ENCODE measurements at places on chromosomes 1 and 21.

DNA sequence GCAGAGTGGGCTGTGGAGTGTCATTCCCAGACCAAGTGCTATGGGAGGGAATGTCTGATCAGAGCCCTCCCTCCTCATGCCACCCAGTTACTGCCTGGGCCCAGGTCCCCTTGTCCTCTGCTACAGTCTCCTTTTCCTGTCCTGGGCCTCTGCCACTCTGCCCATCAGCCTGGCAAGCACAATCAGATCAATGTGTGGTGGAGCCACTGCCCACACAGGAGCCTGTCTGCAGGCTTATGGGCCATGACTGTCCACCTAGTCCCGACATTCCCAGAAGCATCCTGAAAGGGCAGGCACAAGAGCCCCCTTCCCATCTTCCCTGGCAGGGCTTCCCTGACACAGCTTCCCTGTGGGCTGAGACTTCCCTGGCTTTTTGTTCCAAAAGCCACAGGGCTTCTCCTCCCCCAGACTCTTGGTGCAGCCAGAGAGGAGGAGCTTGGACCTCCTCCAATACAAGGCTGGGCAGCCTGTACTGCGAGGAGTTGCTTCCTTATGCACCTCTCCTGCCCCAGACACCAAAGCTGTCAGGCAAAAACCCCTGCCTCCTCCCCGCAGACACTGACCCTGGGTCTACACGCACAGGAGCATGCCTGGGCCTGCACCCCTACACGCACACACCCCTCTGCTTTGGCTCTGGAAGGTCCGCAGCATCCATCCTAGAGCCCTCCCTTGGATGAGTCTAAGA is 29.2 kb upstream of the CNTN2 start:
- DNase-seq, result peak; percentile 10

GRCh38 chr1:21262293-21263051 is 27.8 kb downstream of the ECE1 start:
- DNase-seq, result peak; percentile 78

GRCh38 chr1:214506972-214507431 is 44.4 kb downstream of the PTPN14 start:
- no peak for DNase-seq

GRCh38 chr1:227828786-227829185 is 13.3 kb downstream of the PRSS38 start:
- no peak for DNase-seq

DNA sequence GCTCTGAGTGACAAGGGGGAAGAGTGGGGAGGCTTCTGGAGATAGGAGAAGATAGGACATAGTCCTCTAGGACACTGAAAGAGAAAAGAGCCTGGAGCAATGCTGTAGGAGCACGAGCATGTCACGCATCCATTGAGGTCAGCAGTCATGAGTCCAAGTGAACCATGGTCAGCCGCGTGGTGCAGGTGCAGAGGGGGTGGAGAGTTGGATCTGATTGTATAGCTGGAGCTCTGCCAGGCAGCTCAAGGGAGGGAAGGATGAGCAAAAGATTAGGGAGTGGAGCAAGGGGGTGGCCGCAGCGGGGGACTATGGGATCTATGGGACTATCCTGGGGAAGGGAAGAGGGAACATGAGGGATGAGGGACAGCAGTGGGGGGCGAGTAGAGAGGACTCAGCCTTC is 14.0 kb downstream of the PADI1 start:
- no peak for DNase-seq

- DNase-seq, result no peak
Measured at GRCh38 chr1:41278076-41278475, 36.0 kb upstream of the SCMH1 start.

- DNase-seq, result no peak
Measured at GRCh38 chr21:42080788-42081083, 9.6 kb downstream of the UMODL1 start.

- peak; percentile 8 for DNase-seq
Measured at GRCh38 chr1:65630855-65631254, 161.8 kb upstream of the PDE4B start.

GRCh38 chr21:15247613-15248012 is 182.8 kb upstream of the NRIP1 start:
- DNase-seq, result no peak

DNA sequence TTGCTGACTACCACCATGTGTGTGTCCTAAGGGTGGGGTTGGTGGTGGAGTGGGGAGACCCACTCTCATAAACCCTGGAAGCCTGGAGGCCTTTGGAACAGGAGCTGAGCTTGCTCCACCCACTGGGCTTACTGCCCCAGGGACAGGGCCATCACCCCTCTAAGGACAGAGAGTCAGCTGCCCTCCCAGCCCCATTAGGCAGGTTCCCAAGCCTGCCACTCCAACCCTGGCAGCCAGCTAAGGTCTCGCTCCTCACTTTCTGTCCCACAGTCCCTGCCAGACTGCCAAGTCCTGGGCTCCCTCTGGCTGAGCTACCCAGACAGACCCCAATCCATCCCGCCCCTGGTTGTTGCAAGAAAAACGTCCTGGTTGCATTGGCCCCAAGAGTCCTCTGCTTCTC is 3.8 kb downstream of the NT5C1A start:
- DNase-seq, result no peak

DNA sequence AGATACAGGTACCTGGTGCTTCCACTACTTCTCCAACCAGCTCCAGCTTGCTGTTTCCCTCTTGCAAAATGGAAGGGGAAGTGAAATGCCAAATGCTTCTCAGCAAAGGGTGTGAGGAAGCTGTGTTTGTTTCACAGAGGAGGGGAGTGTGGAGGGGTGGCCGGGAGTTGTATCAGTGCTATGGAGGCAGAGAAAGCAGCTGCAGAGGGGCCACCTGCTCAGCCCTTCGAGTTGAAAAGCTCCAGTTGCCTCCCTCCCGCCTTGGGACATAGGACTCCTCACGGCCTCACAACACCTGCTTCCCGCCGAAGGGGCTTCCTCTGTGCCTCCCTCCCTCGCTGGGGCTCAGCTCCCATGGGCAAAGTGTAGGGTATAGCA is 12.1 kb upstream of the LINGO4 start:
- DNase-seq, result no peak

DNA sequence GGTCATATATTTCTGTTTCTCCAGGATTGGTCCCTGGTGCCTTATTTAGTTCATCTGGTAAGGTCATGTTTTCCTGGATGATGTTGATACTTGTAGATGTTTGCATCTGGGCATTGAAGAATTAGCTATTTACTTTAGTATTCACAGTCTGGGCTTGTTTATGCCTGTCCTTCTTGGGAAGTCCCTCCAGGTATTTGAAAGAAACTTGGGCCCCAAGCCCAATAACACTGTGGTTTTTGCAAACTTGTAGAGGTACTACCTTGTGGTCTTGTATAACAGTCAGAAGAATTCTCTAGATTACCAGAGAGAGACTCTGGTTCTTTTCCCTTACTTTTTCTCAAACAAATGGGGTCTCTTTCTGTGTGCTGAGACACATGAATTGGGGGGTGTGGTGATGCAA is 251.4 kb upstream of the B3GALT2 start:
- no peak for DNase-seq

- DNase-seq, result no peak
Measured at GRCh38 chr1:164950541-164950986, 391.6 kb downstream of the PBX1 start.

GRCh38 chr1:113941245-113941559 is 12.1 kb downstream of the HIPK1 start:
- DNase-seq, result no peak

GRCh38 chr1:242162140-242162539 is 163.2 kb upstream of the MAP1LC3C start:
- DNase-seq, result no peak

GRCh38 chr1:24248859-24249258 is 61.8 kb upstream of the IFNLR1 start:
- DNase-seq, result no peak

DNA sequence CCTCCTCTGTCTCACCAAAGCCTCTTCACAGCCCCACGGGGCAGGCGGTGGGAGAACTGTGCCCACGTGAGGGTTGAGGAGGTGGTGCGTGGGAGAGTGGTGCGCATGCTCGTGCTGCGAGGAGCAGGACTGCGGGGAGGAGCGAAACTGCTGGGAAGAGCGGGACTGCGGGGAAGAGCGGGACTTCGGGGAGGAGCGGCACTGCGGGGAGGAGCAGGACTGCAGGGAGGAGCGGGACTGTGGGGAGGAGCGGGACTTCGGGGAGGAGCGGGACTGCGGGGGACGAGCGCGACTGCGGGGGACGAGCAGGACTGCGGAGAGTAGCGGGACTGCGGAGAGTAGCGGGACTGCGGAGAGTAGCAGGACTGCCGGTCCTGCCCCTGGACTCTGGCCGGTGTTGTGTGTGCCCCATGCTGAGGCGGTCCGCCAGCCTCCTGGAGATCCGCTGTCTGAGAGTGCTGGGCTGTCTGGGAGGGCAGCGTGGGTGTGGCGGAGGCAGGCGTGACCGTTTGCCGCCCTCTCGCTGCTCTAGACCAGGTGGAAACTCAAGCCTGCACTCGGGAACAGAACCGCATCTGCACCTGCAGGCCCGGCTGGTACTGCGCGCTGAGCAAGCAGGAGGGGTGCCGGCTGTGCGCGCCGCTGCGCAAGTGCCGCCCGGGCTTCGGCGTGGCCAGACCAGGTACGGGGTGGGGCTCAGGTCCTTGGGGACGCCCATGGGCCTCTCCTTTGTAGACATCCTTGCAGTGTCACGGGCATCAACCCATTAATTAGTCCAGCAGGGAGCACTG is 24.6 kb downstream of the TNFRSF1B start:
- DNase-seq, result no peak

GRCh38 chr1:172293429-172293828 is 127.1 kb upstream of the C1orf105 start:
- no peak for DNase-seq

- no peak for DNase-seq
Measured at GRCh38 chr1:151492120-151492519, 19.1 kb upstream of the CGN start.

GRCh38 chr1:109199710-109200109 is 14.0 kb upstream of the SARS1 start:
- DNase-seq, result no peak

DNA sequence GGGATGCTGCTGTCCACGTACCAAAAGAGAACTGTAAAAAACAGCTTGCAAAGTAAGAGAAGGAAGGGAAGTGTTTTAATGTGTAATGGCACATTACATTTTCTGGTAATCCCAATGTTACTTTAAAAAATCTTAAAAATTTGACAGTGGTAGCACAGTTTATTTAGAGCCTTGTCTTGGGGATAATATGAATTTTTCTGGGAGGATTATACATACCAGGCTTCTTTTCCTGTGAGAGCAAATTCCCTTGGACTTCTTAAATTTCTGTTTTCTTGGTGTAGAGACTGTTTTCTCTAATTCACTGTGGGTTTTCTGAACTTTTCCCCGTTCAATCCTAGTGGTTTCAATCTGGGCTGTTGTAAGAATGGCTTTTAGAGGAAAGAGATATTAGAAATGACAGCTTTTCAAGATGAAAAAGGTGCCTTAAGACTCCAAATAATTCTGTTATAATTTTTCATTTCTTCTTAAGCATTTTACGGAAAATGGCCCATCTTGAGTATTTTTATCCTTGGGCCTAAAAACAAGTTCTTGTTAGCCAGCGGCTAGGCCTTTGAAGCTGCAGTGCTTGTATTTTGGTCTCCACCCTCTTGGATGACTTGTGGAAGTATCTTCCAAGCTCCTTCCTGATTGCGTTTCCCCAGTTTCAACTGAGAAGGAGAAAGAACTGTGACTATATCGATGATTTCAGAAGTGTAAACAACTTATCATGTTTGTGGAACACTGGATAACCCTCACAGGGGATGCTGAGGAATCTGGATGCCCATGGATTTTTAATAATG is 70.0 kb downstream of the LEPR start:
- DNase-seq, result no peak

DNA sequence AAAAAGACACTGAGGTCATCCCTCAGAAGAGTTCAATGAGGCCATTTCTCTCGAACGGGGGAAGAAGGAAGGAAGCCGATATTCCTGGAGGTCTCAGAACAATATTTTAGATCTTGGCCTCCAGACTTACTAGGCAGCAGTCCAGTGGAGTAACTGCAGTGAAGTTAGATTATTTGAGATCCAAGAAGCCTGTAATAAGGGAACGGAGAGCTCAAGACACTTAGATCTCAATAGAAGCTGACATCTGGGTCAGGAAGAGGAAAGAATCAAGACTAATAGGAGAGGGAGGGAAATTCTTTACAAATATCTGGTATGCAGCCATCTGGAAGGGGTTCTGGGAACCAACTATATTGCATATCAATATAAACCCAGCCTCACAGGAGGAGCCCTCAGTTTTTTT is 13.6 kb upstream of the ENAH start:
- no peak for DNase-seq

DNA sequence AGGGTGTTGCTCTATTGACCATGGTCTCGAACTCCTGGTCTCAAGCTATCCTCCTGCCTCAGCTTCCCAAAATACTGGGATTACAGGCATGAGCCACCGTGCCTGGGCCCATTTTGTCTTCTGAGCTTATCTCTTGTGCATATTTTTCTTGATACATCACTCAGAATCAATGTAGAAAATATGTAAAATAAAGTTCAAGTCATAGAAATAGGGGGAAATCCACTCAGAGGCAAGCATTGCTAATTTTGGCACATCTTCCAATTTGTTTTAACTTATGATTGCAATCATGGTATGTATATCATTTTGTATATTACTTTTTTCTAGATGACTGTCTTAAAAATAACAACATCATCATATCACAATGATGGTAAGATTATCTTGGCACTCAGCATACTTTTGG is 21.6 kb downstream of the RIT1 start:
- DNase-seq, result no peak

DNA sequence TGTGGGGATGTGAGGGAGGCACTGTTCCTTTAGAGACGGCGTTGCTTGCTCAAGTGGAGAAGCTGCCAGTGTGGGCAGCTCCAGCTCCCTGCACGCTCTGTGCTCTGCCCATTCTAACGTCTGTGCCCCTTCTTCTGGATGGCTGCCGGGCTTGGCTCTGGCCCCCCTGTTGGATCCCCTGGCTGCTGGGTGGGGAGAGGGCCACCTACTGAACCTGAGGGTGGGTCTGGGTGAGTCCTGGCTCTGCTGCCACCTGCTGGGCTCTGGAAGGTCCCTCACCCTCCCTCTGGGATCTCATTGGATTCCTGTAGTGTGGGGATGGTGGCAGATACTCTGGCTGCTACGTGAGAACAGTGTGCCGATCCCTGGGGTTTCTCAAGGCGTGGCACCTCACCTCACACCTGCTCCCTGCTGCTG is 5.0 kb downstream of the PFKL start:
- DNase-seq, result no peak

GRCh38 chr1:240967070-240967724 is 355.2 kb upstream of the GREM2 start:
- DNase-seq, result no peak

GRCh38 chr1:12167493-12168429 is 970 bp downstream of the TNFRSF1B start:
- DNase-seq, result no peak

GRCh38 chr1:8763888-8764287 is 53.6 kb downstream of the RERE start:
- no peak for DNase-seq

Measured in retinal pigment epithelial cell (primary cell).